ENCODE measurements at places on chromosomes 3 and 15. TPM values are rescaled to one million over a fixed set of nuclear protein-coding genes. Genes with fewer than 3 reads are reported as not detected.

- peak; percentile 87 for DNase-seq
Observed at GRCh38 chr3:51982838-51983577, at the start of gene ACY1. ACY1 (plus strand) TSS chr3:51983535; CDS start chr3:51984065, 530 bp downstream.

DNA sequence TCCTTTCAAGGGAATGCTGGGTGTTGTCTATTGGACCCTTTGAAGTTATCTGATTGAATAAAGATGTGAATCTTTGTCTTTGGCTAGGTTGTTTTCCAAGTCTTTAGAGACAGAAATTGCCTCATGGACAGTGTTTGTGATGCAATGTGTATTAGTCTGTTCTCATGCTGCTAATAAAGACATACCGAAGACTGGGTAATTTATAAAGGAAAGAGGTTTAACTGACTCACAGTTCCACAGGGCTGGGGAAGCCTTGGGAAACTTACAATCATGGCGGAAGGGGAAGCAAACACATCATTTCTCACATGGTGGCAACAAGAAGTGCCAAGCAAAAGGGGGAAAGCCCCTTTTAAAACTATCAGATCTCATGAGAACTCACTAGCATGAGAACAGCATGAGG lies 88.8 kb upstream of the PLXND1 start:
- DNase-seq, result peak; percentile 41

GRCh38 chr3:10140996-10141546 lies 507 bp upstream of the VHL start:
- no peak for DNase-seq

- no peak for DNase-seq
Observed at GRCh38 chr3:183411216-183411922, 17.1 kb downstream of the MCF2L2 start.

DNA sequence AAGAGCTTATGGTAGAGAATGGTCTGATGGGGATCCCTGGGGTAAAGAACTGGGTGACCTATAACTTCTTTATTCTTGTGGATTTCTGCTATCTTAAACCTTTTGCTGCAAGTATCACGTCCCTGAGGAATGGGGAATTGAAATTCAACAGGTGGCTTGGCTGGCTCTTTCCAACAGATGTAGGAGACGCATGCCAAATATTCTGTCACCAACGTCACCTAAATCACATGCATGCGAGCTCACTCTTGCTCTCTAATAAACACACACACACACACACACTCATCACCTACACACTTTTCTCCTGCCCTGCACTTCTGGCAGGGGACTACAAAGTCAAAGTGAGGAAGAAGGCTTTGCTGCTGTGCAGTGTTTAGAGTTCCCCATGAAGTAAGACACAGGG lies 145.8 kb upstream of the NECTIN3 start:
- no peak for DNase-seq

DNA sequence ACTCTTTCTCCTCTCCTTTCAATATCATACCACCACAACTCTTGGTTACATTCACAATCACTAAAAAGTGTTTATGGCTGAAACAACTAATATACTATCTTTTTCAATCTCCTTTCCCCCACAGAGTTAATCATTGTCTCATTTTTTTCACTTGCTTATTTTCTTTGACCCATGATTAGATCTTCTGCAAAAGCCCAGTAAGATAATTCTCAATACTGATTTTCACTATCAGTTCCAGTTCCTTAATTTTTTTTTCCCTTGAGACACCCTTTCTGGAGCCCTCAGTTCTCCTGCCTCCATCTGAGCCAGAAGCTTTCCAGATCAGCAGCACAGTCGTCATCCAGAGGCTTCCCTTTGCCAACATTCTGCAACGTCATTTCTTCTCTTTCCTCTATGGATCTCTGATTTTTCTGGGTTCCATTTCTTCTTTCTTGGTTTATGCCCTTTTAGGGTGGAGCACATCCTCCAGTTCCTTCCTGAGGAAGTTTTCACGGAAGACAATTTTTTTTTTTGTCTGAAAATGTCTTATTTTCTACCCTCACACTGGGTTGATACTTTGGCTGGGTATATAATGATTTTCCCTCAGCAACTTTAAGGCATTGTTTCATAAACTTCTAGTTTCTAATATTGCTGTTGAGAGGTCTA lies 88.7 kb upstream of the C15orf39 start:
- no peak for DNase-seq

GRCh38 chr3:43773273-43774094 lies 82.7 kb downstream of the ABHD5 start:
- DNase-seq, result no peak

DNA sequence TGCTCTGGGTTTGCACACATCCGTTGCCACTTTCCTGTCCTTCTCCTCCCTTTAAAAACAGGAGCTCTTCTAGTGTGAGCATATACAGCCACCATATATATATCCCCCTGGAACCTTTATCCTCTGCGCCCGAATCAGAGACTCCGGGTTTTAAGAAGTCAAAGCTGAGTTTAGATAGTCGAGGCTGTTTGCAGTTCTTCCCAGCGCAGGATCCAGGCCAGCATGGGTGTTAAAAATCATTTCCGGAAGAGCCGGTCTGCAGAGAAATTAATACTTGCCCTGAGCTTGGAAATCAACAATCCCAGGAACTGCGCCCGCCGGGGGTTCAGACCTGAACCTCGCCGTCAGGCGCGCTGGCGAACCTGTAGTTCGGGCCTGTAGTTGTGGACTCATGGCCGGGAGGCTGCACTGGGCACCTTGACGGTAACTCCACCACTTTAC lies 2.3 kb downstream of the SHOX2 start:
- DNase-seq, result no peak

- peak; percentile 89 for DNase-seq
Observed at GRCh38 chr15:34271493-34271892, 46.7 kb downstream of the EMC4 start.

Gene EIF2B5
- total RNA-seq, result 36.1 TPM

Gene SPATA12
- 0.12 TPM for total RNA-seq

Gene P2RY1
- total RNA-seq, result 0.28 TPM

Gene FAM3D
- total RNA-seq, result not detected

Gene SLC25A20
- 9.2 TPM for total RNA-seq

Gene STRC
- total RNA-seq, result 1.0 TPM
